ENCODE measurements at places on chromosomes 5 and 9.
A peak's percentile ranks its signal among the peaks of the same experiment; 100 is the strongest.

DNA sequence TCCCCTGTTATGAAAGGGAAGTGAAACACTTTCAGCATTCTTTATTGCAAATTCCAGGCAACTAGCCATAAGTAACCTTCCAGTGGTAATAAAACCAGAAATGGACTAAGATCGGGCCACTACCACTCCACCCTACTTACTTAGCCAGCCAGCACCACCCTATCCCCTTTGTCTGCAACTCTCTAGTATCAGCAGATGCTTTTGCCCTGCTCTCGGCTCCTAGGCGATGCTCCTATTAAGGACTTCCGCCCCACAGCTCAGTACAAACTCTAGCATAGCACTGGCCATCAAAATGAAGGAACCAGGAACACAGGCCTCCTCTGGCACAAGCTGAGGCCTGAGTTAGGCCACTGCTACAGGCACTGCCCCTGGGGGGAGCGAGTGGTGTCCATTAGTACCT lies 81.2 kb downstream of the GLDC start:
- DNase-seq = no peak

DNA sequence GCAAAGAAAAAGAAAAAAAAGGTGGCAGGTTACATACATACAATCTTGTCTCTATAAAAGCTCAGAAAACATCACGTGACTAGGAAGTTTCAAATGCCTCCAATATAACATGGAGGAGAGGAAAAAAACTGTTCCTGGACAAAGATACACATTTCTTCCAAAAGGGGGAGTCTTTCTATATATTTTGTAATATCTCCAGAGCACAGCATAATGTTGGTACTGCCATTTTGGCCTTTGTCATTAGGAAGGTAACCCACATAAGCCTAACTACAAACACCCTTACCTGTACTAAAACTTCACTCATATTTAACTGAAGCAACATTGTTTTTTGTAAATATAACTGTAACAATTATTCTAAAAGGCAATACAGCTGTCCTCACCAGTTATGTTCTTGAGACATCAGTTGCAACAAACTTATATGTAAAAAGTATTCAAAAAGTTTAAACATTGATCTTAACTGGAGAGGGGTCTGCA lies 1.2 kb upstream of the BTF3 start:
- DNase-seq = peak; percentile 67

- DNase-seq = no peak
Observed at GRCh38 chr9:16221822-16222547, 648.5 kb downstream of the BNC2 start.

GRCh38 chr5:167570431-167570830 lies 721.0 kb upstream of the WWC1 start:
- no peak for DNase-seq

GRCh38 chr9:131818089-131818488 lies 78.2 kb upstream of the RAPGEF1 start:
- no peak for DNase-seq

GRCh38 chr9:95989297-95989696 lies 113.8 kb downstream of the ERCC6L2 start:
- no peak for DNase-seq

DNA sequence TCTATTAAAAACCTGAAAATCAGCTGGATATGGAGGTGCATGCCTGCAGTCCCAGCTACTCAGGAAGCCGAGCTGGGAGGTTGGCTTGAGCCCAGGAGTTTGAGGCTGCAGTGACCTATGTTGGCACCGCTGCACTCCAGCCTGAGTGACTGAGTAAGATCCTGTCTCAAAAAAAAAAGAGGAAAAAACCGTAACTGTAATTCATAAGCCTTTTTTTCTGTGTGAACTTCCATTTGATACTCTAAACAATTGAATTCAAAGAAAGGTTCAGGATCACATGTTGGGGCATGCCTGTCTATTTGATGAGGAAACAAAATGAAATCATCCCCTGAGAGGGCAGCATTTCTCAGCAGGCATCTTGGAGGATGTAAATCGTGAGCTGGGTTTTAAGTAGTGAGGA lies 38.8 kb downstream of the ITGA2 start:
- DNase-seq = no peak

DNA sequence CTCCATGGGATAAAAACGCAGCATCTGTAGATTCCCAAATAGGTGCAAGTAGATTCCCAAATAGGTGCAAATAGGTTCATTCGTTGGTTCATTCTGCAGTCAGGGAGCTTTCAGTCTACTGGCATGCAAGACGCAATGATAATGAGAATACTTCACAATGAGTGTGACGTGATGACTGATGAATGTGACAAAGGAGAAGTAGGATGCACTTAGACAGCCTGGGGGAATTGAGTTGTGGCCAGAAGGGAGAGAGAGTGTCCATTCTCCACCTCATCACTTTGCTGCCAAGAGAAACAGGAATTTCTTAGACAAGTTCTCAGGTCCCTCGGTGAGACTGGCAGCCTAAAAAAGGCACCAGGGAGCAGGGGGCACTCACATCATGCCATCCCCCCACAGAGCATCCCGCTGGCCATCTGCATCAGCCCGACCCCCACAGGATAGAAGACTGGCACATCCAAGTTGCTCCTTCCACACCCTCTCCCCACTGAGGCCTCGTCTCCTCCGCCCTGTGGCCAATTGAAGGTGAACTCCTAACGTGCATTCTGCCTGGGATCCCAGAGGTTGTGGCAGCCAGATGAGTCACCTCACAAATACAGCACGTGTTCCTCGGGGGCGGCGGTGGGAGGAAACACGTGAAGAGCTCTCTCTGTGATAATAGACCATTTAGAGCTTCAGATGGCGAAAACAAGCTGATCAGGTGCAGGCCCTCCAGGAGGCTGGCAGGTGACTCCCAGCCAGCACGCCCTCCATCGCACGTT lies 19.9 kb upstream of the KCNIP1 start:
- DNase-seq = no peak

DNA sequence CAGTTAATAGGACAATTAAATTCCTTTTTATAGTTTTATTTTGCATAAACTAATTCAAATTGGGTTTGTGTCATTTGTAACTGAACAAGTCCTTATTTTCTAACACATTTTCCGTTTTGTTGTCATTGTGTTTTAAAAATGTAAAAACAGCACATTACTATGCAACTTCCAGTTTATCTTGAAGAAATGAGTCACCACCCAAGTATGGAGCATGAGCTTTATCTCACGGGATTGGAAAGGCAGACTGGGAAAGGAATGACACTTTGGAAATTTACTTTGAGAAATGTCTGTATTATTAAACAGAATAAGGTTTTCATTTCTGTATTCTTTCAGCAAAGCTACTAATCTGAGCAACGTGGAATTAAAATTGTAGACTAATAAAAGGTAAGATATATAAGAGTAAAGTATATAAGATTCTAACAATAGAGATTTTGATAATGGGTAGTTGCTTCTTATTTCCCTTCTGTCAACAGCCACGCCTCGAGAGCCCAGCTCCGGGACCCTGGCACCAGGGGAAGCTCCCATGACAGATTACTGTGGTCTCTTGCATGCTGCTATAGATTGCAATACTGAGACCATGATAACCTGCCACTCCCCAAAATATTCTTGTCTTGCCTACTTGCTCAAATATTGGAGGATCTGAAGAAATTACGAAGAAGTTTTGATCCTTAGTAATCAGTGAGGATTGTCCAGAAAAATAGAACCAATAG lies 433.1 kb downstream of the CHSY3 start:
- DNase-seq = no peak

GRCh38 chr9:108568093-108568492 lies 287.7 kb downstream of the ACTL7B start:
- no peak for DNase-seq

DNA sequence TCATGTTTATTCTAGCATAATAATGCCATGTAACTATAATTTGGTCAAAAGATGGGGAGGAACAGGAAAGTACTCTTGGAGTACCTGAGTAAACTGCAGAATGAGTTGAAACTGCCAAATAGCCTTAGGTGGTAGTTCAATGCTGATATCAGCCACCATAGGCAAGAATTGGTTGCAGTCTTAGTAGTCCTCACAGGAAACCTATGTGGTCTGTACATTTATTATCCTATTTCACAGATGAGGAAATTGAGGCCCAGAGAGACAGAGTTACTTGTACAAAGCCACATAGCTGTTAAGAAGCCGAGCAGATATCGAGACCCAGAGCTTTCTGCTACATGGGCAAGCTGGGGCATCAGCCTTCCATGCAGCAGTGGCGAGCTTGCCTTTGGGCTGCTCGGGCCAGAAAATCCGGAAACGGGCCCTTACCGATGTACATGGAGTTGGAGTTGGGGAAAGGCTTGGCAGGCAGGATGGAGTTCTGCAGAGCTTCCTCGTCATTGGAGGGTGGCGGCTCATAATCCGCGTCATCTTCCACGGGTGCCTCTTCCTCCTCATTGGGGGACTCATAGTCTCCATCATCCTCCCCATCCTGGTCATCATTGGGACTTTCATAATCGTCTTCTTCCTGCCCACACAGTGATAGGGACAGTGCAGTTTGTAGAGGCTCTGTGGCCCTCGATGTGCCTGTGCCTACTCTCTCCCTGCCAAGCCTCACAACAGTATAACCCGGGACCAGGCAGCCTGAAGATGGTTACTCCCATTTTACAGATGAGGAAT lies 27.1 kb downstream of the LCP2 start:
- no peak for DNase-seq

- no peak for DNase-seq
Observed at GRCh38 chr5:25025831-25026230, 381.1 kb upstream of the CDH10 start.

DNA sequence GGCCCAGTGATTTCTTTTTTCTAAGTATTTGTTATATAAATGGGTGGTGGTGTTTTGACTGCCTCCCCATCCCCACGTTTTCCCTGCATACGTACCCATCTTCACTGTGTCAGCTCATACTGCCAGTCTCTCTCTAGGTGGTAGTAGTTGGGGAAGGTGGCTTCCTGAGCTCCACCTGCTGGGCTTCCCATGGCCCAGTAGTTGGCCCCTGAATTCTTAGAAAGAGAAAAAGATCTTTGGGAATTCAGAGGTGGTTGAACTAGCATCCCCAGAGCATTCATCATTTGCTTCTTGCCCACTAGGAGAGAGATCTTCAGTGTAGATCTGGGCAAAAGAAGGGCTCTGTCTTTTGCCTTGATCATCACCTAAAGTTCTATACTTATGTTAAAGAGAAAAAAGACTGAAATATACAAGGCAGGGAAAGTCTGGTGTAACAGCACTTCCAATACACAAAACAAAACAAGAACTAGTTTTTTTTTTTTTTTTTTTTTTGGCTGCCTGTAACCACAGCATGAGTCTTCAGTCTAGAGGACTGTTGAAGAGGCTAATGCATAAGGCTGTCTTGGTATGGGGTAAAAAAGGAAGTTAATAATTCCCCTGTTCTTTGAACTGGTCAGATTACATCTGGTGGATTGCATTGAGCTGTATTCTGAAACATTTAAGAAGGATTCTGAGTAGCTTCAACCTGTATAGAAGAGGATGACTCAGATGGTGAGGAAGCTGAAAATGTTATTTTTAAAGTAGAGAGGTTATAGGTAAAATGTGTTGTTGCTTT lies 128.7 kb downstream of the ATG10 start:
- no peak for DNase-seq

DNA sequence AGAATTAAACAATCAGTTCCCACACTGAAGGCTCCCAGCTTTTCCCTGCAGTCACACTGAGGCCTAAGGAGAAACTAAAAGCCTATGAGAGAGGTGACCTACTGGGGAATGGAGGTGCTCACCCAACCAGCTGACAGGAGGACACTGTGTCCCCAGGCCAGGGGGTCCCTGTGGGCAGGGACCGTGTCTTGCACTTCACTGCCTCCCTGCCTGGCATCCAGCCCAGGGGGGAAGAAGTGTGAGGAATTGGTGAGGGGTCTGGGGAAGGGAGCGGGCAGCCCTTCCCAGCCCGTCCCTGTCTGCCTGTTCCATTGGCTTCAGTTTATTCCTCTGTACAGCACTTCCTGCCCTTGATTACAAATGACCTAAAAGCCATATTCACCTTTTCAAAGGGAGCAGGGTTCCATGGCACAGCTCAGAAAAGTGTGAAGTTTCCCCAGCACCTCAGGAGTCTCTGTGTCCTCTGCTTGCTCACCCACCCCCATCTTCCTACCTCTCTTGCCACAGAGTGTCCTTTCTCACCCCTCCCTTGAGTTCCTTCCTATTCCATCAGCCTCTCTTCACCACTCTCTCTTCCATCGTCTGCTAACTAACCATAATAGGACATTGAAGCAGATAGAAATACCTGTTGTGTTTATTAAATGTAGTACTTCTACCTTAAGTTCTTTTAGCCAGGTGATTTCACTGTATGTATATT lies 12.9 kb downstream of the OTULINL start:
- no peak for DNase-seq

DNA sequence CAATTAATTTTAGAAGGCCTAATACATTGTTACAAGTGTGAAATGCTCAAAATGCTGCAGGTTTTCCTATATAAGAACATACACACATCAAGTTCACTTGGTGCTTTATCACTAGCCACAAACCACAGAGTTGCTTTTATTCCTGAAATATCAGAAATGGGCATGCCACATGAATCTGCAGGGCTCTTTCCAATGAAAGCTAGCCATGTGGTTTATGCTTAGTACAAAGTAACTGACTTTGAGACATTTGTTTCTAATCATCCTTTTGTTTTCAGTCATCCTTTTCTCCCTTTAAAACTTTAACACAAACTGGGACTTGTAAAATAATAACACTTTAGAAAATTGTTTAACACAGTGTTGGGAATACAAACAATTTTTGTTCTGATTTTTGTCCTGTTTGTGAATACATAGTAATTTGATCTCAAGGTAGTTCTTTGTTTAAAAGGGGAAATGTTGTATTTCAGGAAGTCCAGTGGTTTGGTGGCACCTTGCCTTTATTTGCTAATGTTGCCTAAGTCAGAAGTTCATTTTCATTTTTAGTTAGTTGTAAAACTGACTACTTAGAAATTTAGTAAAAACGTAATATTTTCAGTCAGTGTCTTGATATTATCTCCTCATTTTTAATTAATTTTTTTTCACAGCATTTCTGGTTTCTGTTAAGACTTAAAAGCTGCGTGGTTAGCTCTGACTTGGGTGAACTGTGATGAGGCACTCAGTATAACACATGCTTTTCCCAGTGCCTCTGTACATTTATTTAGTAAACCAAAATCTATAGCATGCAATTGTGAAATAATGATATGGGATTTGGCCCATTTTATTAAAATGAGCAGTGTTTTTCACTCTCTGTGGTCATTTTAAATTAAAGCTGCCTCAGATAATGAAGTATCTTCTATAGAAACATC lies 18.6 kb downstream of the PRDM6 start:
- DNase-seq = no peak

GRCh38 chr9:137183980-137184595 lies 4.3 kb downstream of the ANAPC2 start:
- DNase-seq = no peak

GRCh38 chr5:78602400-78602799 lies 46.2 kb downstream of the LHFPL2 start:
- DNase-seq = no peak

DNA sequence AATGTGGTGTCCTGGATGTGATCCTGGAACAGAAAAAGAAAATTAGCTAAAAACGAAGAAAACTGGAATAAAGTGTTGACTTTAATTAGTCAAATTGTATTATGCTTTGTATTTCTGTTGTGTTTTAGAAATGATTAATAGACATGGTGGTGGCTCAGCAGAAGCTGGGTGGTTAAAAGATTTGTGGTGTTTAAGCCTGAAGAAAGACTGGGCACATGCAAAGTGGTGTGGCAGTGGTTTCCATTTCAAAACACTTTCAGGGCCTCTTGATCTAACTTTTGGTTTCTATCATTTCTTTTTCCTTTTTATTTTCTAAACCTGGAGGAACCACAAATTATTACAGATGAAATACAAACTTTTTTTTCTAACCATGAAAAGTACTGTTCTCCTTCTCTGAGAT lies 44.1 kb downstream of the ADGRV1 start:
- DNase-seq = no peak

GRCh38 chr5:170571875-170572852 lies 68.3 kb downstream of the KCNIP1 start:
- DNase-seq = no peak

Data from NCI-H524 treated with DMSO at 0.1 percent for 48 hours (cell line).